ENCODE measurements at places on chromosomes 7 and 10.

- no peak for DNase-seq
These were observed 113.4 kb downstream of the JAZF1 start for GRCh38 chr7:28067171-28067570.

DNA sequence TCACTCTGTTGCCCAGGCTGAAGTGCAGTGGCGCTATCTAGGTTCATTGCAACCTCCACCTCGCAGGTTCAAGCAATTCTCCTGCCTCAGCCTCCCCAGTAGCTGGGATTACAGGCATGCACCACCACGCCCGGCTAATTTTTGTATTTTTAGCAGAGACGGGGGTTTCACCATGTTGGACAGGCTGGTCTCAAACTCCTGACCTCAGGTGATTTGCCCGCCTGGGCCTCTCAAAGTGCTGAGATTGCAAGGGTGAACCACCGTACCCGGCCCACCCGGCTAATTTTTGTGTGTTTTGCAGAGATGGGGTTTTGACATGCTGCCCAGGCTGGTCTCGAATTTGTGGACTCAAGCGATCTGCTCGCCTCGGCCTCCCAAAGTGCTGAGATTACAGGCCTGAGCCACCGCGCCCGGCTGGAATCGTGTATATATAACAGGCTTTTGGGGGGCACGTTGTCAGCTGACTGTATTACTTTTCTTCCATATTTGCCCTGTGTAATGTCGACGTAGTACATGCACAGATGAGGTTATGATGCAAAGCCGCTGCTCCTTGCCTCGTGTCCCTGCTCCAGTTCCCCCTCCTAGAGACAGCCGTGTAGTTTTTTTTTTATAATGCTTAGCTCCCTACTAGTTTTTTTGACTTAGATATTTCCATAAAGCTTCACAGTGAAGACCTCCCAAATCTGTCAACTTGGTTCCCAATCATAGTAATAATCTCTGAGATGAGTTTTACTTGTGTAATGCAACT lies 883 bp upstream of the TRA2A start:
- no peak for DNase-seq

GRCh38 chr7:48419401-48419800 lies 248.1 kb downstream of the ABCA13 start:
- DNase-seq = no peak

DNA sequence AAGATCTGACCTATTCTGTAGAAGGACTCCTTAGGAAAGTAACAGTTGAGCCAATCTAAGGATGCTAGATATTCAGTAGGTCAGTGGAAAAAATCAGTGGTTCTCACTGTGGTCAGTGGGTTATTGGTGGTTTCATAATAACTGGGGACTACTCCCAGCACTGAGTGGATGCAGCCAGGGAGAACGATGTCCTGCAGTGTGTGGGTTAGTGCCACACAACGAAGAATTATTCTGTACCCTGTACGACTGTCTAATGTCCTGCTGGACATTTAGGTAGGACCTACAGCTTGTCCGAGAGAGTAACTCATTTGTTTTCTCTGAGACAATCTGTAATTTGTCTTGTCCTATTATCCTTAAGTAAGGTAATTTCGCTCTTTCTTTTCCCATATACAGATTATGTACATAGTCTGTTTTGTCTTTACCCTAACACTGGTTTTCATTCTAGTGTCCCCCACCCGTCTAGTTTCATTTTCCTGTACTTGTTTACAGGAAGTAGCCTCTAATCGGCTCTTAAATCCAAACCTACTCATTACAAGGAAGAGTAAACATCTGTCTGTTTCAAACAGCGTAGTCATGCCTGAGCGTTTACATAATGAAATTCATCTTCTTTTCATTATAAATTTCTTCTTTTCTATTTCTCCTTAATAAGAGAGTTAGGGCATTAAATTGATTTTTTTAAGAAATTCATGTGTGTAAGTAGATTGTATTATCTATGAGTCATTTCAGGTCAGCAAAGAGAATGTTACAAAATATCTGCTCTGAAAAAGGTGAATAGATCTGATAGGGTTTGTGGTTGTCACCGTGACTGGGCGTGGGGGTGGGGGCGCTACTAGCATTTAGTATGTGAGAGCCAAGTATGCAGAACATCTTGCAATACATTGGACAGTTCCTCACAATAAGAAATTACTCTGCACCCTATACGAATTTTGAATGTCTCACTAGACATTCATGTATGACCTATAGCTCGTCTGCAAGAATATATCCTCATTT lies 8.3 kb upstream of the ZC3HAV1L start:
- DNase-seq = peak; percentile 65

DNA sequence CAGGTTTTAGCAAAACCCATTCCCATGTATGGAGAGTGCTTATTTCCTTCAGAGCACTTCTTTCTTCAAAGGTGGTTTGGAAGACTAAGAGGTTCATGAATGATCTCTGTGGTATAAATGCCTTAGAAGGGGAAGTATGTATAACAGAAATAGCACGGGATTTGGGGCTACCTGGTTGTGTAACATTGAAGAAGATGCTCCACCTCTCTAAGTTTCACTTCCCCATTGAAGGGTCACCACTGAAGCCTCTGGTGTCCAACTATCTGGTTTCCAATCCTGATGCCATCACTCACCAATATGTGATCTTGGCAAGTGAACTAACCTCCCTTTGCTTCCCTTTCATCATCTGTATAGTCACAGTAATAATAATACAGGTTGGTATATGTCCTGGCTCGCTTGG lies 37.2 kb downstream of the CYCS start:
- no peak for DNase-seq

- DNase-seq = no peak
These were observed 551 bp downstream of the WASL start for GRCh38 chr7:123748171-123748733.

DNA sequence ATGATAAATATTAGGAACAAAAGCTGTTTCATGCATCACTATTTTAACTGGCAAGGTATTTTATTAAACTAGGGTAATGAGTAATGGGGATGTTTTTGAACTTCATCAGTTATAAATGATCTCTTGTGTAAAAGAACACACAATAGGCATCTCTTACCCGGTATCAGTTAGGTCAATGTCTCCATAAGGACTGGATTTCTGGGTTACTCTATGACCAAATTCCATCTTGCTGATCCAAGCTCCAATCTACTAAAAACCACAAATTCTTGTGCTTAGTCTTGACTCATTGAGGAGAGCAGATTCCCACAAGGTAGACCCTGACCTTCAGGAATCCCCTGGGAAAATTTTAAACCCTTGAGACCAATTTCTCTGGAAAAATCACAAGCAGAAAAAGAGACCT lies 1167.7 kb downstream of the XPNPEP1 start:
- DNase-seq = no peak

GRCh38 chr7:30931161-30931928 lies 19.7 kb downstream of the AQP1 start:
- DNase-seq = no peak

- DNase-seq = no peak
These were observed 73.8 kb upstream of the TMEM140 start for GRCh38 chr7:135074096-135074495.

DNA sequence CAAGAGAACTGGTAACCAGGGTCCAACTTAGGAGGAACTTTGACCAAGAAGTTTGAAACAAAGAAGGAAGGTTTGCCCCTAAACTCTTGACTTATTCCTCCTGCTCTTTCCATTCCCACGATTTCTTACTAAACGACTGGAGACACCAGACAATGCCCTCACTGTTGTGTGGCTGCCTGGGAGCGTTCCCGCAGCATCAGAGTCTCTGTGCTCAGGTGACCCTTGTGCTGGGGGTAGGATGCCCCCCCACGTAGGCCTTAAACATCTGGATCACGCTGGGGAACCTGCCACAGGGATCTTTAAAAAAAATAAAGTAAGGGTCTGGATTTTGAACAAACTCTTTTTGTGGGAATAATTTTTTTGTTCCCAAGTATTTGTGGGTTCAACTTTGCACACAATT lies 30.1 kb upstream of the CTBP2 start:
- DNase-seq = no peak

GRCh38 chr7:26664735-26665416 lies 199.5 kb downstream of the SKAP2 start:
- no peak for DNase-seq

DNA sequence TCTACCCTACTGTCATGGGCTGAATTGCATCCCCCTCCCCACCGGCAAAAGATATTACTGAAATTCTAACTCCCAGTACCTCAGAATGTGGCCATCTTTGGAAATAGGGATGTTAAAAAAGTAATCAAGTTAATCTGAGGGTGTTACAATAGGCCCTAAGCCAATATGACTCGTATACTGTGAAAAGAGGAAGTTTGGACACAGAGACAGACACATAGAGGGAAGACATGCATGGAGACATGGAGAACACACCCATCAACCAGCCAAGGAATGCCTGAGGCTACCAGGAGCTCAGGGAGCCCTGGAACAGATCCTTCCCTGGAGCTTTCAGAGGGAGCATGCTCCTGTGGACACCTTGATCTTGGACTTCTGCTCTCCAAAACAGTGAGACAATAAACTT lies 138.2 kb upstream of the ADO start:
- no peak for DNase-seq
